MM.1S (cell line): ENCODE measurements at places on chromosomes 13 and 19.

DNA sequence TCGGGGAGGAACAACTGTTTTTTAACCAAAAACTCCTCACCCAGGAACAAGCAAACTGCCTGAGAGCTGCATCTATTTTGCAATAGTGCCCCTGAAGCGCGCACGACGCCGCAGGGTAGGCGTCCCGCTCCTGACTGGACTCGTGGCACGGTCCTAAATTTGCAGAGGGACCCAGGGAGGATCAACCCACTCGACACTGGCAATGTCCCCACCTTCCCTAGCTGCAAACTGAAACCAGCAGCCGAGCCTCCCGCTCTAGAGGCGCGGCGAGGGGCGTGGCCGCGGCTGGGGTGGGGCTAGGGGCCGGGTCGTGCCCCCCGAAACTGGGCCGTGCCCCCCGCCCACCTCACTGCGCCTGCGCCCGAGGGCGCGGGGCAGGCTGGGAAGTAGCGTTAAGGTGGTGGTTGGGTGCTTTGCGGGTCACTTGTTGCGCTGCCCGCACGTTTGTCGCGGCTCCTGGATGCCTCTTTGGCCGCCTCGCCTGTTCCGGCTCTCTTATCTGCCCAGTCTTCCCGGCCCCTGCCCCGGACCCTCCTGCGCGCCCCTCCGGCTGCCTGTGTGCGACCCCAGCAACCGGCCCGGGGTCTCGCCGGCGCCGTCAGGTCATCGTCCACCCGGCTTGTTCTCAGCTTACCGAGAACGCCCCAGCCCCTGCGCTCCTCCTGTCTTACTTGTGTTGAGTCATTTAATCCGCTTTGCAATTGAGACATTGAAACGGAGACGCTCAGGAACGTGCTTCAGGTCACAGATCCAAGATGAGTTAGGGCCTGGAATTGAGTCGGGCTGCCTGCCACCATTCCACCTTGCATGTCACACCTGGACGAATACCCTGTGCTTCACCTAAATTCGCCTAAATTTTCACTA is 37.9 kb upstream of the LSM14A start:
- peak; percentile 94 for DNase-seq

DNA sequence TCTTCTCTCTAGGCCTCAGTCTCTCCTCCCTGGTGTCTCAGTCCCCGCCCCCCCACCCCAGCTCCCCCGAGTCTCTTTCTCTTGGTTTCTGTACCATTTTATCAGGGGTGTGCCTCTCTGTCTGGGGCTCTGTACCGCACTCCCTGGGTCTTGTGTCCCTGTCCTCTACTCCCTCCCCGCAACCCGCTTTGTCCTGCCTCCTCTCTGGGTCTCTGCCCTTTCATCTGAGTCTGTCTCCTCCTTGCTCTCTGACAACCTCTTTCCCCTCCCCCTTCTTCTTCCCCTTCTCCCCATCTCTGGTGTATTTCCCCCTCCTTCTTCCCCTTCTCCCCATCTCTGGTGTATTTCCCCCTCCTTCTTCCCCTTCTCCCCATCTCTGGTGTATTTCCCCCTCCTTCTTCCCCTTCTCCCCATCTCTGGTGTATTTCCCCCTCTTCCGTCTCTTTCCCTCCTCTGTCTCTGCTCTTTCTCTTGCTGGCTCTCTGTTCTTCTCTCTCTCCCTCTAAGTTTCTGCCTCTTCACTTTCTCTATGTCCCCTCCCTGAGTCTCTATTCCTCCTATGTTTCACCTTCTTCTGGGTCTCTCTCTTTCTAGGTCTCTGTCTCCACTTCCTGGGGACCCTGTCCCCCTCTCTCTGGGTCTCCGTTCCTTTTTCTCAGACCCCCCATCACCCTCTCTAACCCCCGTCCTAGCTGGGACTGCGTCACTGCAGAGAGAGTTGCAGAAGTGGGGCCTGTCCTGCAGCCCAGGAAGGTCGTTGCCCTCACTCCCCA is 2.2 kb upstream of the KCNC3 start:
- no peak for DNase-seq

DNA sequence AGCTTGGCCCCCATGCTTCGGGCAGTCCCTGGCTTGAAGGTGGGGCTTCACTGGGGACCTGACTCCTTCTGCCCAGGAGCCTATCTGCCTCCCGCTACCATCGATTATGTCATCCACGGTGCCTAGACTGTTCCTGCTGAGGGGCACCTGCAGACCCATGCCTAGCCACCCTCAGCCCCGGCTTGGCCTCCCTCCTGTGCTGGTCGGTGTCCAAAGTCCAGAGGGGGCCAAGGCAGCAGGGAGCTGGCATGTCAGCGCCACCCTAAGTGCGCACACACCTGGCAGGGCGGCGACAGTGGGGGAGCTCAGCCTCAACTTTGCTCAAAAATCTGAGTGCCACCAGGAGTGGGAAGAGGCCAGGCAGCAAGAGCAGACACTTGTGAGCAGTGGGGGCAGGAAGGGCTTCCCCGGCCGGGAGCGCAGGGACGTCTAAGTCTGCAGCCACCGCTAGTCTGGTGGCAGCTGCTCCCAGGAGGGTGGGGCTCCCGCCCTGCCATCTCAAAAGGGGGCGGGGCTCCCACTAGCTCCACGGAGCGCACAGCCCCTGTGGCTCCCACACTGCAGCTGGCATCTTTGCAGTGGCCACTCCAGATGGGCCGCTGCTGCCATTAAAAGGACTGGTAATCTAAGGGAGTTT is 13.5 kb upstream of the URAD start:
- DNase-seq = no peak

DNA sequence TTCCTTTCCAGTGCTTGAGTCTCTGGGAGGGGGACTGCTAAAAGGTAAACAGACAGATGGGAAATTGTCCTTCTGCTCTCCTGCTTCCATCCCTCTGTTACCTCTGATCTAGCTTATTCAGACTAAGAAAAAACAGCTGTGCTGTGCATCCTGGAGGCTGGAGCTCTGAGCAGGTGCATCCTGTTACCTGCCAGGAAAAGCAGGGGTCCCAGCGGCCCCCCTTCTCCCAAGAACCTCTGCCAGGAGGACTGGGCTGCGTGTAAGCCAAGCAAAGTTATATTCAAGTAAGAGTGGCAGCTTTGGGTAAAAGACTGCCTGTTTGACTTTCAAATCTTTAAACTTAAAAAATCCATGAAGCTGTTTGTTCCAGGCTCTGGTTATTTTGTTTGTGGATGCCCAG is 75.1 kb downstream of the C13orf42 start:
- no peak for DNase-seq

- DNase-seq = no peak
Measured at GRCh38 chr13:67175836-67176459, 54.2 kb downstream of the PCDH9 start.

DNA sequence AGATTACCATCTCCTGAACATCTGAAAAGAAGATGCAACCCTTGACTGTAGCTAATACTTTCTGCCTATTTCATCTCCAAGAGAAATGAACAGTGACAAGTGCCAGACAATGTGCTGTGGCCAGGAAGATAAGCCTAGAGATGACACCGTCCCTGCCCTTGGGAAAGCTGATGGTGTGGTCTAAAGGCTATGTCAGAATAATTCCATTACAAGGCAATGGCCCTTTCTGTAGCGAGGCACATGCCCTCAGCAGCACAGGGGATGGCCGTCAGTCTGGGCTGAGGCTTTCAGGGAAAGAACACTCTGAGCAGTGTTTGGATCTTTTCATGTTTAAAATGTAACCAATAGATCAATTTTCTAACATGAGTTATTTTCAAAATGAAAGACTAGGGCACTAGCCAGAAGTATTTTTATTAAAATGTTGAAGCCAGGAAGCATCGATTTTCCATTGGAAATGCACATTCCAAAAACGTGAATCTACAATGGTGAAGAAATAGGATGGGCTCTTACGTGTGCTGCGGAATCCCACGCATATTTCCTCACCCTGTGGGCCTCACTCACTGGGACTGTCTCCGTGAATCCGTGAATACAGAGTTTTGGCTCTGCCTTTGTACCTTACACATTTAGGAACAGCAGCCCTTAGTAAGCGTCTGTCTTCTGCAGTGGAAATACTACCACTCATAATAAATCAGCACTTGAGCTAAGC is 22.0 kb downstream of the COL4A1 start:
- DNase-seq = no peak

DNA sequence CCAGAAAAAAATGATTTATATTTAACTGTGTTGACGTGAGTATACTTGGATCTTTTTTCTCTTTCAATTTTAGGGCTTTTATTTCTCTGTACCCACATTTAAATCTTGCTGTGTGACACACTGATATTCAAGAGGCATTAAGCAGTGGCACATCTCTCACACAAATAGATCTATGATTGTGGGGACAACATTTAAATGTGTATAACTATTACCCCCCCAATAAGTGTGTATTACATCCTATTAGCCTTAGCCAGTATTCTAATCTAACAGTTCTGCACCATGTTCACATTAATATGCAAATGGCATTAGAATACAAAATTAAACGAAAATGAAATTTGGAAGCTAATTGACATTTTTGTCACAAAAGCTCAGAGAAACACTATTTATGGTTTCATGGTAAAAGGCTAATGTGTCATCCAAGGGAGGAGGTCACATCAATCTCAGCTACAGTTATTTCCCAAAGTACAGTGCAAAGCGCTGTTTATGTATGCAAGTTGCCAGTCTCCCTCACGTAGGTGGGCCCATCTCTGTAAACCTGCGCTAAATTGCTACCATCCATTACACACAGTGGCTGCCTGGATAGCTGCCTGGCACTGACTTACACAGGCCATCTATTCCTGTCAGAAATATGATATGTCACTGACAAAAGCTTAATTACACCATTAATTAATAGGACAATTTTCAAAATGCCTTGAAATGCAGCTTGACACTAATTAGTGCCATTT is 984.7 kb upstream of the PCDH9 start:
- no peak for DNase-seq

DNA sequence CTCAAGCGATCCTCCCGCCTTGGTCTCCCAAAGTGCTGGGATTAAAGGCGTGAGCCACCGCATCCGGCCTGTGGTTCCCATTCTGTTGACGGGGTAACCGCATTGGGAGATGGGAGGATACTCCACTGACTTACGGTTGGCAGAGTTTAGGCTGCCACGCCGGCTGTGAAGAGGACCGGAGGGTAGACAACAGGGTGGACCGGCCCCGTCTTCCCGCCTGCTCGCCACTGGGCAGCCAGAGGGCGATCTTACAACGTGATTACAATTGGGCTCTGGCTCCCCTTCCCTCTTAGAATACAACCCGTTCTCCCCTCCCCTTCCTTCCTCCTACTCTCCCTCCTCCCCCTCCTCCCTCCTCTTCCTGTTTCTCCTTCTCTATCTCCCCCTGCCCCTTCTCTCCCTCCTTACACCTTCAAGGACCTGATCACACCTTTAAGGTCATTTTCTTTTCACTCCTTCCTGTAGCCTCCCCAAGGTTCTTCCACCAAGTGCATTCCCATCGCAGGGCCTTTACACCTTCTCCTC is 957 bp upstream of the CCDC194 start:
- no peak for DNase-seq

DNA sequence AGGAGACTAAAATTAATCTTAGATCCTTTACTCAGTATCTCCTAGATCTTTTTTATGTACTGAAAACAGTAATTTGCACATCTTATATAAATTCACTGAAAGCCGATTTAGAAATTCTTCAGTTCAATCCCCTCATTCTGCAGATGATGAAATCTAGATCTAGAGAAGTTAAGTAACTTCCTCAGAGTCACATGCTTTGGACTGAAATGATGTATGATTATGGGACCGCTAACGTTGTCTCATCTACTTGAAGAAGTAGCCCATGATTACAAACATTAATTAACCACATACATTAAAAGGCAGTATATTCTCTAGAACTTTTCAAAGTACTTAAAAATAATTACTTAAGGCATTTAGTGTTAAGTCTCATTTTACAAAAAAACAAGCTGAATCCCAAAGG is 37.8 kb downstream of the ELF1 start:
- no peak for DNase-seq

- DNase-seq = peak; percentile 16
Measured at GRCh38 chr13:68927387-68928026, 1180.1 kb upstream of the ATXN8OS start.

DNA sequence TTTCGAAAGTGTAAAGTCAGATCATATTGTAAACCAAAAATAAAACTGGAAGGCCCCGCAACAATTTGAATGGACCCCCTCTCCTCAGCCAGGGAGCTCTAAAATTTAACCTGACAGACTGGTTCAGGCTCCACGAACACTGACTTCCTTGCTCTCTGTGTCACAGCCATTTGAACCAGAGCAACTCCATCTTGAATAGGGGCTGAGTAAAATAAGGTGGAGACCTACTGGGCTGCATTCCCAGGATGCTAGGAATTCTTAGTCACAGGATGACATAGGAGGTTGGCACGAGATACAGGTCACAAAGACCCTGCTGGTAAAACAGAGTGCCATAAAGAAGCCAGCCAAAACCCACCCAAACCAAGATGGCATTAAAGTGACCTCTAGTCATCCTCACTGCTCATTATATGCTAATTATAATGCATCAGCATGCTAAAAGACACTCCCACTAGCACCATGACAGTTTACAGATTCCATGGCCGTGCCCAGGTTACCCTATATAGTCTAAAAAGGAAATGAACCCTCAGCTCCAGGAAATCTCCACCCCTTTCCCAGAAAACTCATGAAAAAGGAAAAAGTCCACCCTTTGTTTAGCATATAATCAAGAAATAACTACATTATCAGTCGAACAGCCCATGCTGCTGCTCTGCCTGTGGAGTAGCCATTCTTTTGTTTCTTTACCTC is 43.1 kb downstream of the RFXAP start:
- DNase-seq = no peak

- no peak for DNase-seq
Measured at GRCh38 chr13:50682002-50682401, 161.5 kb downstream of the DLEU7 start.

DNA sequence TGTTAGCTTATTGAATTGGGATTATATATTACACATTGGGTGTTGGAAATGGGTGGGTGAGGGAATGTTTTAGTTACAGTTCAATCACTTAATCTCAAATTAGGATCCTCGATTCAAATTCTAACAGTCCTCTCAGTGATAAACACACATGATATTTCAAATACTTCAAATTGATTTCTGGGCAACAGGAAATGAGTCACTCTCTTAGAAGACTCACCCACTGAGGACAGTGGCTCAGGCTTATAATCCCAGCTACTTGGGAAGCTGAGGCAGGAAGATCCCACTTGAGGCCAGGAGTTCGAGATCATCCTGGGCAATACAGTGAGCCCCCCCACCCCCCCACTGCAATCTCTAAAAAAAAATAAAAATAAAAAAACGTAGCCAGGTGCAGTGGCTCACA is 435.3 kb downstream of the KLF12 start:
- DNase-seq = no peak

GRCh38 chr13:42022796-42023493 is 25.5 kb upstream of the DGKH start:
- no peak for DNase-seq
